Umbilical cord (tissue), 2 donors: ENCODE measurements at places on chromosomes 4 and X.

DNA sequence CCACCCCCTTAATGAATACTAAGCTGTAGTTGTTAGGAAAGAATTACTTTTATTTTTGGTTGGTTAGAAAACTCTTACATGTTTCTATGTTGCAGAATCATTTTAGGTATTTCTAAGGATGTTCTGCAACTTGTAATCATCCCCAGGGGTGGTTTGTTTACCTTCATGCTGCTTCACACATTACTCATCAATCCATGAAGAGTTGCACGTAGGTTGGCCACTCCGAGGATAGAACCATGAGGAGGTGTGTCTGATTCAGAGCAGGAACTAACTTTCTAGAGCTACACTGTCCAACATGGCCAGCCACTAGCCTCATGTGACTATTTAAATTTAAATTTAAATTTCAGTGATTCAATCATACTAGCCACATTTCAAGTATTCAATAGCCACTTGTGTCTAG, 127.2 kb upstream of the FRMPD4 start:
- DNase-seq, result no peak

DNA sequence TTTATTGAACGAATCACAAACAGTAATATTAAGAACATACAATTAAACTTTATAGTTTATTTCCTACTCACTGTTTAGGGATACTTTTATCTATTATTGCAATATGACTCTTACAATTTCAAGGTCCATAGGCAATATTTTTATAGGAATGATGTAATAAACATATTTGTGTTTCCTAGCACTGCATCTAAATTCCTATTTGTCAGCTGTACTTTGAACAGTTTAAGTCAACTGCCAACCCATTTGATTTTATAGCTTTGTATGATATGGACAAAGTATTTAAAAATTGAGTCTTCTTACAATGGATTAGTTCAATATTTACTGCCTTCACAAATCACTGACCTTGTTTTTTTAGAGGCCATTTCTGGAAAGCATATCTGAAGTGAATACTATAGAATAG, 199.3 kb downstream of the PCDH7 start:
- no peak for DNase-seq

DNA sequence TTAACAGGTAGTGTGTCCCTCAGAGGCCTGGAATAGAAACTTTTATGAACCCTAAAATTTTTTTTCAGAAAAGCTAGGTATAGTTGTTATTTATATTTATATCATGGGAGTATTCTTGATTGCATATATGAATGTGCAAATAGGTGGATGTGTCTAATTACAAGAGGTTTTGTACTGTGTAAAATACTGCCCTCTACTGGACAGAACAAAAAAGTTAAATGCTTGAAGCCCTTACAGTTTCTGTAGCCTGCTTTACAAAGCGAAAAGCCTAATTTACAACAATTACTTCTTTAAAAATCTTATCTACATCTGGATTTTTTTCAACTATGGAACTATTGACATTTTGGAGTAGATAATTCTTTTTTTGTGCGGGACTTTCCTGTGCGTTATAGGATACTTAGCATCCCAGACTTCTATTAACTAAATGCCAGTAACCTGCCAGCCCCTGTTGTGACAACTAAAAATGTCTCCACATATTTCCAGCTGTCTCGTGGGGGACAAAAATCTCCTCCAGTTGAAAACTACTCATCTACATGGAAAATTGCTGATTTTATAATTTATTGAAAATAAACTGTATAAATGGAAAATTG, 35.1 kb downstream of the ENPEP start:
- DNase-seq, result peak; percentile 71

DNA sequence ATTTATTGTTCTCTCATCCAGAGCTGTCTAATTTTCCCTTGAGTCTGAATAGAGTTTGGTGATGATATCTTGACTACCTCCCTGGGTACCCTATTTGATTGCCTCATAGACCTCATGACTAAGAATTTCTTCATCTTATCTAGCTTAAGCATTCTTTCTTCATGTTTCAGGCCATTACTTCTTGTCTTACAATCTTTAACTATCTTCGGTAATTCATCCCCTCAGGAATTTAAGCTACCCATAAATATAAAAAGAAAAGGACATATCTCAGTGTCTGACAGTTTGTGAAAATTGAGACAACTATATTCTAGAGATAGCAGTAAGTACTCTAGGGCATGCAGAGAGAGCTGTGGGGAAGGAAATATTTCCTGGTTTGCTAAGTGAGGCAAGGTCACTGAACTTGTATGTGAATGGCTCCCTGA, 466.1 kb upstream of the GRID2 start:
- DNase-seq, result peak; percentile 46

- no peak for DNase-seq
Observed at GRCh38 chr4:72690771-72691170, 121.8 kb upstream of the ADAMTS3 start.

GRCh38 chr4:81874661-81875515, 403.2 kb upstream of the RASGEF1B start:
- peak; percentile 12 for DNase-seq

DNA sequence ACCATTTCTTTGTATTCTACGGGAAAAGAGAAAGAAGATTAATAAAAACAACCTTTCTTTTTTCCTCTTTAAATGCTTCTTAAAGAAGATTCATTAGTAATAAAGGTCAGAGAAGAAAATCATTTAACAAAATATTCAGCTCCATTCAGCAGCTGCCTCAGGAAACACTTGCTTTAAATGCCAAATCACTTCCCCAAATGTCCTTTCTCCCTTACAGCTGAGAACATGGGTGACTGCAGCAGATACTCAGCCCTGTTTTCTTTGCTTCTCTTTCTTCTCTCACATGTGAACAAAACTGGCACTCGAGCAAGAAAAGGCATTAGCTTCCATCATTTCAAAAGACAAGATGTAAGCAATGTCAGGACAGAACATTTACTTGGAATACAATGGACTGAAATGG, 120.2 kb downstream of the INPP4B start:
- no peak for DNase-seq

GRCh38 chrX:67654301-67654700, 110.5 kb downstream of the AR start:
- DNase-seq, result no peak

DNA sequence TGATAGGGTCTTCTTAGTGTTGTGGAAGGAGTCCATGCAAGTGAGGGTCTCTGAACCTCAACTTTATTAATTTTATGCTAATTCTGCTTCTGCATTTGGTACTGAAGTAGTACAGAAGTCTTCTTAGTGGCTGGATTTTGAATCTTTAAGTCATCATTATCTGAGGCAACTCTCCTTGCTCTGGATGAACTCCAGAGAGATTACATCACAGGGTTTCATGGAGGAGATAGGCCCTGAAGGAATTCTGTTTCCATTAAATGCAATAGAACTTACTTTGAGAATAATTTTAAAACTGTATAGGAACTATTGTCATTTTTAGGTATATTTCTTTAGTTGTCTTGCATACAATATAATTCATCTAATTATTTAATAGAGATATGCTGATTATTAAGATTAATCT, 451.2 kb downstream of the FAT4 start:
- peak; percentile 66 for DNase-seq

- DNase-seq, result peak; percentile 56
Observed at GRCh38 chrX:149074398-149074797, 430.7 kb downstream of the IDS start.

- no peak for DNase-seq
Observed at GRCh38 chrX:40145923-40146261, 48.1 kb upstream of the BCOR start.

DNA sequence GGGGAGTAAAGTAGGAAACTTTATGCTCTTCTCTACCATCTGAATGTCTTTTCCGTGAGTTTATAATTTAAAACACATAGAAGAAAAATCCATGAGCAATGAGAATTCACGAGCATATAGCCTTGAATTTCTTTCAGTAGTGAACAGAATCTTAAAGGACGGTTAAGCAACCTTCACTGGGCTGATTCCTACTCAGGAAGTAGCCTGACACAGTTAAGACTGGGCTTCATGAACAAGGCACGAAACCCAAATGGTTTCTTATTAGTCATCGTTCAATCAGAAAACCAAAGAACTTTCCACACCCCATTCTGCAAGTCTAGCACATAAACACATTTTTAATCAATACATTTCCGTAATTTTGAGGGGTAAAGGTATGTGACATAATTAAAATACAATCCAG, 95.8 kb downstream of the SH3KBP1 start:
- no peak for DNase-seq

DNA sequence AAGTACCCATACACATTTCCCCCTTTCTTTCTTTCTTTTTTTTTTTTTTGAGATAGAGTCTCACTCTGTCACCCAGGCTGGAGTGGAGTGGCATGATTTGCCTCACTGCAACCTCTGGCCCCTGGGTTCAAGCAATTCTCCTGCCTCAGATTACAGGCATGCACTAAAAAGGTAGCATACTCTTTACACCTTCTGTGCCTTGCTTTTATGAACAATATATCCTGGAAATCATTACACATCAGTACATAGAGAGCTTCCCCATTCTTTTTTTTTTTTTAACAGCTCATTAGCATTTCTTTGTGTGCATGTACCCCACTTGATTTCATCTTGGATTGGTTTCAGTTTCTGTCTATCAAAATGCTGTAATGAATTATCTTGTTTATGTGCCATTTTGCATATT, 18.6 kb upstream of the HSD17B10 start:
- DNase-seq, result no peak

- no peak for DNase-seq
Observed at GRCh38 chrX:9087271-9088040, 53.5 kb upstream of the FAM9B start.

- no peak for DNase-seq
Observed at GRCh38 chr4:176052744-176053143, 12.9 kb upstream of the WDR17 start.

DNA sequence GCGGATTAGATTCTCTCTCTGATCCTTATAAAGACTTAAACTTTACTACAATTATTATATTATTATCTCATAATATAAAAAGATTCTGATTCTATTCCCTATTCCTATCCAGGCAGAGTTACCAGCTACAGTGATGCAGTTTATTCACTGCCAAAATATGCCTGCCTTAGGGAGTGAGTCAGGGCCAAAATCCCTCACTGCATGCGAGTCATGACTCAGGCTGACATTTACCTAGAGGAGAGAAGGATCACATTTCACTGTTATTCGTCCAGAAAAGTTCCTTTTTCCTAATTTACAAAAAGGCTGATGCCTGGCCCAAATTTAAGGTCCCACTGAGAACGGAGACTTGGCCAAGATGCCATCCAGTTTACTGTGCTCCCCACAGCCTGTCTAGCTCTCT, 168.5 kb upstream of the LDB2 start:
- peak; percentile 67 for DNase-seq

DNA sequence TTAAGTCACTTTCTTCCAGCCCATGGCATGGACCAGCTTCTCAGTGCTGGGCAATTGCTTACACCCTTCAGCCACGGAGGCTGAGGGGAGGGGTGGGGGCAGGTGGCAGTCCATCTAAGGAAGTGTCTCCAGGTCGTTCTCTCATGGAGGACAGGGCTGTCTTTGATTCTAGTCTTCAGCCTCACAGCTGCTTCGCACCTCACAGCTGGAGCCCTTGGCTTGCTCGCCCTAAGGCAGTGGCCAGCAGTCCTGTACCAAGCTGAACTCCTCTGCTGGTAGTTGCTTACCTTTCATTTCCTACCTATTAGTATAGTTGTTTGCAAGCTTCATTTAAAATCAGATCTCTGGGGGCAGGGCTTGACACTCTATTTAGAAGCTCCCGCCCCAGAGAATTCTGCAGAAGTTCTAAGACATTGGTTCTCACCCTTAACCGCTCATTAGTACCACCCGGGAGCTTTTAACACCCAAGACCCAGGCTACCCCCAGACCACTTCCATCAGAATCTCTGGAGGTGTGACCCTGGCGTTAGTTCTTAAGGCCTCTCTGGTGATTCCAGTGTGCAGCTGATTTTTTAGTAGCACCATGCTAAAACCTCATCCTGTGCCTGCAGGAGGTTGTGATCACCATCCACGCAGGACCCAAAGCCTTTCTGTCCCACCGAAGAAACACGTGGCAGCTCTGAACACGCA, 386.8 kb downstream of the UNC5C start:
- no peak for DNase-seq

GRCh38 chrX:46554942-46555341, 9.7 kb upstream of the ZNF674 start:
- peak; percentile 27 for DNase-seq

DNA sequence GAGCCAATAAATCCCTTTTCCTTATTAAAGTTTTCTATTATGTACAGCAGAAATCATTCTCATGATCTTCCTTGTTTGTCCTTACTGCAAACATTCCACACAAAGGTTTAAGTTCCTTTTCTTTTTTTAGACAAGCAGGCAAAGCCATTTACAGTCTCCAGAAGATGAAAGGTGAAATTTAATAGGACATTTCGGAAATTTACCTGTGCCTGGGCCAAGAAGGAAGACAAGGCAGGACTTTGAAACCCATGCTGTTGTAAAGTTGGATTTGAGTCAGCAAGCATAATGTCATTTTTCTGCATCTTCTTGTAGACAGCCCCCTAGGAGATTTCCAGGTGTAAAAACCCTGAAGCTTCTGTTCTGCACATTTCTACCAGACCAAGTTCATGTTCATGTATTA, 188.1 kb downstream of the PAPSS1 start:
- no peak for DNase-seq

GRCh38 chr4:121978172-121978516, 26.3 kb upstream of the TRPC3 start:
- no peak for DNase-seq

- DNase-seq, result no peak
Observed at GRCh38 chrX:148661035-148661434, 160.6 kb downstream of the AFF2 start.

DNA sequence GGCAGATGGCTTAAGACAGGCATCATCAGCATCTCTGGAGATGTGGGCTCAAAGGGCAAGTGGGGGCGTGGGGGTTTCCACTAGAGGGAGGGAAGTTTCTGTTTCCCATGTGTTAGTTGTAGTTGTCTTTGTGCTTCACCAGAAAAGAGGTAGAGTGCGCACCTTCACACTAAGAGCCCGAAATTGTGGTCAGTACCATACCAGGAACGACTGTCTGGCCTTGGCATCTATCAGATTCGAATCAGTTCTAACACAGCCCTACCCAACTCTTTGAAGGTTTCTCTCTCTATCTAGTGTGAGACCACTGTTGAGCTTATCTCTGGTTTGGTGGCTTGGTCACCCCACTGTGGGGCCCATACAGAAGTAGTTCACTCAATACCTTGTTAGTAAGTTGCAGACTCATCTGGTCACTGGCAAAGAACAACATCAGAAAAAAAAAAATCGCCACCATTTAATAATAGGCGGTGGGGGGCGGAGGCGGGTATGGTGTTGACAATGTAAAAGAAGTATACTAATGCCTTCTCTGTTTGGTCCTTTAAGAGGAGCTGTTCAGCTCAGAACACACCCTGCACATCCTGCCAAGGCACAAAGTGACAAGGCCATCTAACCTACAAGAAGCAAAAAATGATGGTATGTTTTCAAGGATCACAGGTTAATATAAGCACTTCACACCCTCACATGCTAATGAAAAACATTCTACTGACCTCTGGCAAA, 71.1 kb downstream of the NYX start:
- DNase-seq, result no peak

GRCh38 chr4:83083925-83084475, 30.5 kb downstream of the PLAC8 start:
- no peak for DNase-seq

GRCh38 chr4:21555083-21555482, 393.5 kb downstream of the KCNIP4 start:
- no peak for DNase-seq
